ENCODE measurements at places on chromosomes 1 and 21.
A peak's percentile ranks its signal among the peaks of the same experiment; 100 is the strongest.

DNA sequence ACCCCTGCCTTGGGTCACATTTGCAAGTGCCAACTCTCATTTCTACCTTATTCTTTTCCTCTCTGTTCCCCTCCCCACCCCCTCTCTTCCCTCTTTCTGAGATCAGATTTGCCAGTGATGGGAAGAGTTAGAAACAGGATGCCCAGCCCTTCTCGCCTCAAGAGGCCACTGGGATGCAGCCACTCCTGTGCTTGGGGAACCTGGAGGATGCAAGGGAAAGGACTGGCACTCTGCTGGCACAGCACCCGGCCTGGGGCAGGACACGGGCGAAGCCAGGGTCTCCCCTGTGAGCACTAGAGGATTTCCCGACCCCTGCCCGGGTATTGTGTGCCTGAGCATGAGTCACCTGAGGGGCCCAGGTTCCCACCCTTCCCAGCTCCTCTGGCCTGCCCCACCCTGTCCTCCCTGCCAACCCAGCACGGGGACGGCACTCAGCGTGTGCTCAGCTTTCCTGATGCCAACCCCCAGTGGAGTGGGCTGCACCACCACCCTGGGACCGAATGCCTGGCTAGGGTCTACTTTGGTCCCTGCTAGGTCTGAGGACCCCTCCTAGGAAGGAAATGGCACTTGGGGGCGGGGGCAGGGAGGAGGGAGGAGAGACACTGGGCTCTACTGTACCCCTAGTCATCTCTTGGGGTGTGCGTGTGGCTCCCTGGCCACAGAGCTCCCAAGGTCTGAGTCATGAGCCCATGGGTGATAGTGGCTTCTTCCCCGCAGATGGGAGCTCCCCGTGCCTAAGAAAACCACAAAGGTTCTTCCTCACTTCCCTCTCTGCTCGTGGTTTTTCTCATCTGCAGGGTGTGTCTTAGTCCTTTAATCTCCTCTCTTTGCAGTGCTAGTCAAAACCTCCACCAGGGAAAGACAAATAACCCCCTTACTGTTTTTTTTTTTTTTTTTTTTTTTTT is 12.4 kb downstream of the LMNA start:
- DNase-seq, result peak; percentile 66

GRCh38 chr1:45892068-45892785 is 88.8 kb downstream of the MAST2 start:
- DNase-seq, result peak; percentile 54

- DNase-seq, result no peak
Measured at GRCh38 chr1:180507795-180508724, 5.7 kb upstream of the ACBD6 start.

GRCh38 chr1:22508991-22509390 is 54.3 kb upstream of the EPHA8 start:
- DNase-seq, result no peak

GRCh38 chr1:203048555-203049051 is 22.3 kb downstream of the PPFIA4 start:
- no peak for DNase-seq

DNA sequence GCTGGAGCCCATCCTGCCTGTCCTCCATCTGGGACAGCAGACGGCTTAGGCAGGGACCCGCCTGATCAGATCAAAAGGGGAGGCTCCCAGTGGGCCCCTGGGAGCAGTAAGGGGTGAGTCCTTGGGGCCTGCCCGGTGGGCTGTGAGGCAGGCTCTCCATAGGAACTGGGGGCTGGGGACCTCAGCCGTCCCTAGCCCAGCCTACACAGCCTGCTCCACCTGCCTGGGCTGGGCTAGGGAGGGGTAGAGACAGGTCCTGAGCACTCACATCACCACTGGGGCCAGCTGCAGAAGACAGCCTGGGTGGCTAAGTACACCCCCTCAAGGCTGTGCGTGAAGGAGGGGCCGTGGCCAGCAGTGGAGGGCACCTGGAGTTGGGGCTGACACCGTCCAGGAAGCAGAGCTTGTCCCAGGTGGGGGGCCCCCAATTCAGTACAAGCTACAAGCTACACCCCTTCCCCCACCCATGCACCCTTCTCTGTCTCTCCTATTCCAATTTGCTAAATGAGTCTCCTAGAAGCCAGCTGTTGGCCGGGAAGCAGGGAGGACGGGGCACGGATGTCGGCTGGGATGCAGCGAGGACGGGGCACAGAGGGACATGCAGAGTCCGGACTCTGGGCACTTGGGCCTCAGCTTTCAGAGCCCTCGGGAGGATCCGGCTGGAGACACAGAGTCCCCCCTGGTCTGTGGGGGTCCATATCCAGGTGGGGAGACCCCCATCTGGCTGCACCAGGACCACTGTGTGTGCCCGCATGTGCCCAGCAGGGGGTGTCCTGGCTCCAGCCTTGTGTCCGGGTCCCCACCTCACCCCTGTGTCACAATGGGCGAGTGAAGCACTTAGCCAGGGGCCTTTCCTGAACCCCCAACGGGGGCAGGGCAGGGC is 1.7 kb downstream of the ISG15 start:
- DNase-seq, result no peak

DNA sequence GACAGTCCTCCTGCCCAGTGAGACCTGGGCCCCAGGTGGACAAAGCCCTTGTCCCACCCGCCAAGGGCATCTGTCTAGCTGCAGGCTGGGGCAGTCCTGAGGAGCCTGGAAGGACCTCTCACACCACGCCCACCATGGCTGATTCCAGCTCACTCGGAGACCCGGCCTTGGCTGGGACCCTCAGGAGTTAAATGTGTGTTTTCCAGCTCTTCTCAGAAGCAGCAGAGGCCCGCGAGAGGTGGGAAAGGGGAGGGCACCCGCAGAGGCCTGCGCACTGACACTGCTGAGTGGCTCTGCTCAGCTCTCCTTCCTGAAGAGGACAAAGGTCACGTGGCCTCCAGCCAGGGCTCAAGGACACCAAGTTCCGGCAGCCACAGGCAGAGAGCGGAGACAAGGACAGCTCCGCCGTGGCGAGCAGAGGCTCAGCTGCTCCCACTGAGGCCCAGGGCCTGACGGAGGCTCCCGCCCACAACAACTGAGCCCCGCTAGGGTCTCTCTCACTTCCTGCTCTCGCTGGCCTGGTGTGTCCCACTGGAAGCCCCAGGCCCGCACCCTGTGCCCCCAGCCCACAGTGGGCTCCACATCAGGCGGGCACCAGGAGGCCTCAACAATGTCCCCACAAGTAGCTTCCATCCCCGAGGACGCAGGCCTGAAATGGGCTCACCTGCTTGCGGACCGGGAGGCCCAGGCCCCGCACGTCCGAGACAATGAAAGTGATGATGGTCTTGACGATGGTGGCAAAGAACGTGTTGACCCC is 16.9 kb downstream of the SLC19A1 start:
- no peak for DNase-seq

DNA sequence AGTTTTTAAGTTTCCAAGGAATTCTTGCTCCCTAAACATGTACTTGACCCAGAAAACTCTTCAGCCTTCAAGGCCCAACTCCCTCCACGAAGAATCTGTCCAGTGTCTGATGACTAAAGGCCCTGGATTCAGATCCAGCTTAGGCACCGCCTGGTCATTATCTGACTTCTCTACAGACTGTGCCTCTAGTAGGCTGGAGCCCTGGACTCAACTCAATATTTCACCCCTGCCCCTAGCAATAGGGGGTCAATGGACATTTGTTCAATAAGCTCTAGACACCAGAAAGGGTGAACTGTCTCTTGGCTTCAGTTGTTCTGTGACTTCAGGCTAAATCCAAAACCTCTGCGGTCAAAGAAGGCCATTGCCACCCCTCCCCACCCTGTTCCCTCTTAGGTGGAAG is 34.5 kb downstream of the NUAK2 start:
- DNase-seq, result no peak

DNA sequence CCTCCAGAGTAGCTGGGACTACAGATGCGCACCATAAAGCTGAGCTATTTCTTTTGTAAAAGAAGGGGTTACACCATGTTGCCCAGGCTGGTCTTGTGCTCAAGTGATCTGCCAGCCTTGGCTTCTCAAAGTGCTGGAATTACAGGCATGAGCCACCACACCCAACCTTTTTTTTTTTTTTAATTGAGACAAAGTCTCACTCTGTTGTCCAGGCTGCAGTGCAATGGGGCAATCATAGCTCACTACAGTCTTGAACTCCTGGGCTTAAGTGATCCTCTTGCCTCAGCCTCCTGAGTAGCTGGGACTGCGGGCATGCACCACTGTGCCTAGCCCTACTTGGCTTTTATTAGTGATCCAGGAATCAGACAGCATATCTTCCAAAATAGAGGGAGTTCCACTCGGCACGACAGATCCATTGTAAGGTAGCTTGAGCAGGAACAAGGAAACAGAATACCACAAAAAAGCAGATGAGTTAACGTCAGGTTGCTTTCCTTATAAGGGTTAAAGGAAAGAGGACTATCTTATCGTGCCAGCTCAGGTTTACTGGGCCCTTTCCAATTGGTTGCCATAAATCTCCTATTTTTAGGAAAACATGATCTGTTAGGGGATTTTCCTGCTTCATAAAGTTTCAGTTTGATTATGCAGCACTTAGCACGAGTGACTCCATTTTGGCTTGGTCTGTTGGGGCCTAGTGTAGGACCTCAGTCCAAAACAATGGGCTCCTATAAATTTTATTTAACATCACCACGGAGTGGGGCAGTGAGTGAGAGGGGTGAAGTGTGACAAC is 45.2 kb downstream of the NENF start:
- no peak for DNase-seq

GRCh38 chr1:190022709-190023108 is 455.0 kb downstream of the BRINP3 start:
- no peak for DNase-seq

DNA sequence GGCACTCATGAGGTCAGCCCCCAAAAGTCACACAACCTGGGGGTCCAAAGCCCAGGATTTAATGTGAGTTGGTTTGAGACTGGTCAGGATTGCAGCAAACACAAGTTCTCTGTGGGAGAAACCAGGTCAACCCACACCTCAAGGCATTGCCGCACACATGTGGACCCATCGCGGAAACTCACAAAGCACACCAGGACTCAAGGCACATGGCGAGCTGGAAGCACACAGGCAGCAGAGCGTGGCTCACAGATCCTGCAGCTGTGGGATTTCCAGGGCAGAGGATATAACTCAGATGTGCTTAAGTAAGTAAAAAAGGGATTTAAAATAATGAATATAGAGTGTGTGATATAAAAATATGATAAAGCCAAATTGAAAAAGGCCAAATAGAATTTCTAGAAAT is 51.6 kb upstream of the ADARB1 start:
- no peak for DNase-seq

DNA sequence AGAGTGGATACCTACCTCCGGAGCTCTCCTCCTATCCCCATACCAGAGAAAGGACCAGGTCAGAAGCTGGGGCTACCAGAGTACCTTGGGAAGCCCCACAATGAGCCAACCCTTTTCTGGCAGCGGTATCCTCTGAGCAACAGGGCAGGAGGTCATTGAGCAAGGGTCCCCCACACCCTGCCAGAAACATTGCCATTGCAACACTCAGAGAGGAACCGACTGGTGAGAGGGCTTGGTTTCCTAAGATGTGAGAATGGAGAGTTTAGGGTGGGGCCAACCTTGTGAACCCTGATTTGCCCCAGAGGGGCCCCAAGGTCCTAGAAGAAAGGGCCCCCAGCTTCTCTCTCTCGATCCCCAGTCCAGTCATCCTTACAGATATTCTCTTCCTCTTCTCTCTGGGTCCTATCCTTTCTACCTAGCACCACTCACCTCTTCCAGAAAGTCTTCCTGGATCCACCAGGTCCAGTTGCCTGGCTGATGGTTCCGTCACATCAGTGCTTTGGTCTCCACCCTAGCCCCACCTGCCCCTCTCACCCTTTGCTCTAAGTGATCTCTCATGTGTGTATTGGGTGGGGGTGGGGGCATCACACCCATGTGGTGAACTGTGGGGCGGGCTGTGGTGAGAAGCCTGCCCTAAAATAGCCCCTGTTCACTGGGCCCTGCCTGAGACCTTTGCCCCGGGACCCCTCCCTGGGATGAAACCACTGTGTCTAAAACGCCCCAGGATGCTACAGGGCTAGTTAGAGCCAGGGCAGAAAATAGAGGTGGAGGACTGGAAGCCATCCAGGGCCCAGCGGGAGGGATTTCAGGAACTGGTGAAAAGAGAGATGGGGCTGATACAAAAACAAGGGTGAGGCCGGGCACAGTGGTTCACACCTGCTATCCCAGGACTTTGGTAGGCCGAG is 8.7 kb downstream of the FGR start:
- DNase-seq, result no peak

- DNase-seq, result no peak
Measured at GRCh38 chr1:94746635-94747525, 73.3 kb upstream of the SLC44A3 start.

- DNase-seq, result no peak
Measured at GRCh38 chr21:35614396-35614921, 445.9 kb downstream of the SETD4 start.

DNA sequence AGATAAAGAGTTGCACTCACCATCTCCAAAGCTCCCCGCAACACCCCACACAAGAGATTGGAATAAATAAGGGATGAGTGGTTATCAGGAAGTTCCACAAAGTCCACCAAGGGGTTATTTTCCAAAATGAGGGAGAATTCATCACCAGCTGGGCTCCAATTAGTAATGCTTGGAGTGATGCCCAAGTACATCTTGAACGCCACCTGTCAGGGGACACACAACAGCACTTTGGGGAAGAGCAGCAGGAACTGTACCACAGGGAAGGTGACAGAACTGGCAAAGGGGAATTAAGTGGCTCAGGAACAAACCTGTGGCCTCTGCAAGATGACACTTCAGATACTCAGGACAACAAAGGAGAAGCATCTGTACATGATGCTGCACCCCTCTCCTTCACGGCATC is 11.5 kb downstream of the TRAPPC3 start:
- no peak for DNase-seq

DNA sequence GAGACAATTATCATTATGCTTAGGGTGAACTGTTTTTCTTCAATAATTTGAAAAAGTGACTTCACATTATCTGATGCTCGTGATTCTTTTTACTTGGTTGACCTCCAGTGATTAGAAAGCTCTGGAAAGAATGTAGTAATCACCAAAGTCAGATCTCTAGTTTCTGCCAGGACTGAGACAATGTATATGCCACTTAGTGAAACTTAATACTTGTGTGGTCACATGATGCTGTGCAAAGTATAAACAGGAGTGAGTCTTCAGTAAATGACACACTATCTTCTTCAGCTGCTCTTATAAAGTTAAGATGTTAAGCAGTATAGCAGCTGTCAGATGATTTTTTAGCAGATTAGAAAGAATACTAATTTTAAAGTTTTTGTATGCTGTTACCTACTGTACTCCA is 17.2 kb downstream of the VCAM1 start:
- DNase-seq, result no peak

- no peak for DNase-seq
Measured at GRCh38 chr21:38721958-38722357, 83.8 kb upstream of the ETS2 start.

DNA sequence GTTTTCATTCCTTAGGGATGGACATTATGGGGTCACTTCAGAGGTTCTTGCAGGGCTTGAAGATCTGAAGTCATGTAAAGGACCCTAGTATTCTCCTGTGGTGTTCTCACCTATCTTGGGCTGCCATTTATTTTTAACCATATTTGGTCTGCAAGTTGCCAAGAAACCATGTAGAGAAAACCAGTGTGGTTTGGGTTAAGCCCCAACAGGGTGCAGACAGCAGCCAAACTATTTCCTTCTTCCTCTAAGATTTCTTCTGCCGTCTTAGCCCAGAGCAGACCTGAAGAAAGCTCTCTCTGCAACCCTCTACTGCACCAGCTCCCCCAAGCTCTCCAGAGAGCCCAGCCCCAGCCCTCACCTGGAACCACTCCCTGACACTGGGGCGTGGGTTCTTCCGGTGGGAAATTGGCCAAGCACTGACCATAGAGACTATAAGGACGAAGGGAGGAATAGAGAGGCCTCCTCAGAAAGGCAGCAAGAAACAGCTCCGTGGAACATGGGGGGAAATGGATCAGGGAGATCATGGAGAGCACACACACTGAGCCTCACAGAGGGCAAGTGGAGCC is 136.6 kb downstream of the SYF2 start:
- no peak for DNase-seq

- no peak for DNase-seq
Measured at GRCh38 chr1:71434240-71434639, 353.4 kb upstream of the ZRANB2 start.

Data from fibroblast of skin of left biceps (primary cell).